Caki2 (cell line): ENCODE measurements at places on chromosomes 11 and 22.

GRCh38 chr11:46952553-46952952, 16.0 kb downstream of the CSTPP1 start:
- DNase-seq = no peak

DNA sequence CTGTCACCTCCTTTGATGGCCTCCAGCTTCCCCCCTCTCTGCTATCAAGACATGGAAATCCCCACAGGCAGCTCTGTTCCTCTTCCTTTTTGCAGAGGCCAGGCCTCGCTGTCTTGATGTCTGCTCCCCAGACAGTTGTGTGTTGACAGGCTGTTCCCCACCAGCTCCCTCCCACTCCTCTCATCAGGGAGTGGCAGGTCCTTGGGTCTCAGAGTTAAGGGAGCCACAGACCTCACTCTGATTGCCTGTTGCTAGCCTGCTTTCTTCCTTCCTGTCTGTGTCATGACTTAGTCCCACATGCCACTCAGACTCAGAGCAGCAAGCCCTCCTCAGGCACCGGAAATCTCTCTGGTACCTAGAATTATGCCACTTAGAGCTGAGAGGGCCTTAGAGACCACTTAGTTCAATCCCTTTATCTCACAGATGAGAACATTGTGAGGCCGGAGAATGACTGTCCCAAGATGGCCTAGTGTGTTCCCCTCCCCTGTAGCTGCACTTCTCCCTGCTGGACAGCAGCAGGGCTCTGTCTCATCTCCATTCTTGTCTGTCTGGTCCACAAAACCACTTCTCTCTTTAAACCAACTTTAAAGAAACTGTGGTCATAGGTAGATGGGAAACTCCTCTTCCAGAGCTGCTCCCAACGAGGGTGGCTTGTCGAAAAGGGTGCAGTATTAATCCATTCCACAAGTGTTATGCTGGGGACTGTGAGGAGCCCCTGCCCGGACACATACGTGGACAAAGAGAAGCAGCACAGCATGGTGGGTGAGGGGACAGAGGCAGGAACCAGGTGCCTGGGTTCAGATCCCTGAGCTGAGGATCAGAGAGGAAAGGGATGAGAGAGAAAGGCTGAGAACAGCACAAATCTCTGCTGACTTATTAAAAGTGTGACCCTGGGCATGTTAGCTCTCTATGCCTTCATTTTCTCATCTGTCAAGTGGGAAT, 4.2 kb downstream of the AMPD3 start:
- DNase-seq = no peak

DNA sequence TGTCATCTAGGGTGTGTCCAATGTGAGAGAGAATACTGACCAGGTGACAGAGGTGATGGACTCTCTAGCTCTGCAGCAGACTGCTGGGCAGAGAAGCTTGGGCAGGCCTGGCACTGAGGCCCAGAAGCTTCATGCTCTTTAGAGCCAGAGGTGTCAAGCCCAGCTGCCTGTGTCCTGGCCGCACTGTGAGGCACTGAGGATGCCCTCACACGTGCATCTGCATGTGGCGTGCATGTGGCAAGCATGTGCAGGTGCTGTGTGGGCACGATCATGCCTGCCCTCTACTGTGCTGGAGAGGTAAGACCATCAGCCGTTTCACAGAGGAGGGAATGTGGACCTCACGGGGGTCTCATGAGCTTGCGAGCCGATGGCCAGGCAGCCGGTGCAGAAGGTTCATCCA, 15.8 kb upstream of the TXNRD2 start:
- no peak for DNase-seq

DNA sequence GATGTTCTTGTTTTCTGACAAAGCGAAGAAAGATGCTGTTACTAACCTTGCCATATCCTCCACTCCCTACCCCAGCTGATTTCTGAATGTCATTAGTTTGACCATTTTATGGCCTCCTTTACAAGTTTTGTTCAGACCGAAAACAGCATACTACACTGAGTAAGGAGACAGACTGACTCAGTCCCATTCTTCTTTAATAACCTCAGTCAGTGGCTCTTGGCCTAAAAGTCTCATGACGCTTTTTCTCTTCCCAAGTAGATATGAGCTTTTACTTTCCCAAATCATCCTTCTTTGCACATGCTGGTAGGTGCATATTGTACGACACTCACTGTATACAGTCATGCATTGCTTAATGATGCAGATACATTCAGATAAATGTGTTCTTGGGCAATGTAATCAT, 8.0 kb upstream of the FIBIN start:
- DNase-seq = no peak

GRCh38 chr11:131885431-131885830, 515.0 kb downstream of the NTM start:
- no peak for DNase-seq

DNA sequence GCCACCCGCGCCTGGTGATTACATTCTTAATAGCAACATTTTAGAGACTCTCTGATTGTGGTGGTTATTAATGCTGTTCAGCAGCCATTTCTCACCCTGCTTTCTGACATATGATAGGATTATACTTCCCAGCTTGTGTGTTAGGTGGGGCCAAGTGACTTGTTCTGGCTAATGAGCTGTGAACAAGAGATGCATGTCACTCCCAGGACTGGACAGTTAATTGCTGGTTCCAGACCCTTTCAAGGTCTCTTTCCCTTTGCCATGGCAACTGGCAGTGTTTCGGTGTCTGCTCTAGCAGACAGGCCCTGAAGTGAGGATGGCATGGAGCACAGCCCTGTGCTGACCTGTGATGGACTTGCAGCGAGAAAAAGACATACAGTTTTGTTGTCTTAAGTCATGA, 8.9 kb upstream of the PTPRJ start:
- DNase-seq = peak; percentile 96

DNA sequence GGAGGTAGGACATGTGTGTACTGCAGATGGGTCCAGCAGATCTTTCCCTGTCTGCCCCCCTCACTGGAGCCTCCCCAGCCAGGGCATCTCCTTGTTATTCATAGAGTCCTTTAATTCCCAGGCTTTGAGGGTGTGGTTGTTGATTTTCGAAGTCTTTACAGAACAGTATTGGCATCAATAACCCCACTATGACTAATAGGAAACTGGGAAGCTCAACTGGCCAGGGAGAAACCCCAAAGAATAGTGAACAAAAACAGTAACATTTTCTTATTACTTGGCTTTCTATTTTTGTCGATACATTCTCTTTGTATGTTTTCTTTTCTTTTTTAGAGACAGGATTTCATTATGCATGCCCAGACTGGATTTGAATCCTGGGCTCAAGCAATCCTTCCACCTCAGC, 57.9 kb downstream of the NF2 start:
- DNase-seq = no peak

DNA sequence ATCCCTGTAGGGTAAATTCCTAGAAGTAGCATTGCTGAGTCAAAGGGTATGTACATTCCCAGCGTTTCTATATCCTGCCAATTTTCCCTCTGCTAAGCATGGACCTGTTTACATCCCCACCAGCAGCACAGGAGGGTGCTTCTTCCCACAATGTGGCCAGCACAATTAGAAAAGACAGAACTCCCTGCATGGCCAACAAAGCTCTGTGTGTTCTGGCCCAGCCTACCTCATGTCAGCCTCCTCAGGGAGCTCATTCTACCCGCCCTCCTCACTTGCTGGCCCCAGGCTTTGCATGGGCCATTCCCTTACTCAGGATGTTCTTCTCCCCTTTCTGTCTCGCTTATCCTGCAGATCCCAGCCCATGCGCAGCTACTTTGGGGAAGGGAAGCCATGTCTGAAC, 186.1 kb downstream of the DSCAML1 start:
- peak; percentile 33 for DNase-seq
